A549 treated with CORT108297 at 1 μM for 4 hours (cell line): ENCODE measurements at places on chromosomes 7 and 10. TPM values are rescaled to one million over a fixed set of nuclear protein-coding genes. Genes with fewer than 3 reads are reported as not detected.

WNT2 gene
- total RNA-seq, result 0.04 TPM in 1 of 5 replicates, not detected in the others

CFAP43 gene
- 0.17 to 0.30 TPM (median 0.30 TPM) in 5 replicates for total RNA-seq

ASAH2 gene
- total RNA-seq, result 0.87 to 4.2 TPM (median 2.7 TPM) in 5 replicates

FBXL13 gene
- 0.26 to 0.88 TPM (median 0.61 TPM) in 5 replicates for total RNA-seq

ITGA8 gene
- not detected in 5 replicates for total RNA-seq

CALCR gene
- total RNA-seq, result 0.02 TPM in 1 of 5 replicates, not detected in the others

FKBP9 gene
- total RNA-seq, result 71.5 to 131 TPM (median 85.2 TPM) in 5 replicates

CC2D2B gene
- total RNA-seq, result 0.07 to 0.16 TPM (median 0.13 TPM) in 4 of 5 replicates, not detected in the other
